ENCODE measurements at places on chromosomes 16 and 17.

- no peak for DNase-seq
These were observed 581 bp downstream of the SNRNP25 start for GRCh38 chr16:54237-54581.

- DNase-seq, result no peak
These were observed 24.7 kb upstream of the CIITA start for GRCh38 chr16:10852286-10852685.

- no peak for DNase-seq
These were observed 26.0 kb upstream of the MON1B start for GRCh38 chr16:77165006-77165405.

DNA sequence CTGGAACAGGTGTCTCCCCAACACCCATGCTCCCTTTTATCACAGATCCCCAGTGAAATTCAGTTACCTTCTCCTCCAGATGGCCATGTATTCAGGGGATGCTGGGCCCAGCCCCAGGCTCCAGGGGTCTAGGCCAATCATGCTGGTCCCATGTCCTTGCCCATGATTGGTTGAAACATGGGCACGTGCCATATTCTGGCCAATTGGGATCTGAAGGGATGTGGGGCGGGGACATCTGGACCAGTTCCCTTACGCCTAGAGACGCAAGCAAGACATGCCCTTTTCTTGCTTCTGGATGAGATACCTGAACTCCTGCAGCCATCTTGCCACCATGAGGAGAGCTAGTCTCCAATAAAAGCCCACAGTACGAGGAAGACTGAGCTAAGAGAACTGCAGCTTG lies 31.0 kb upstream of the ST6GALNAC1 start:
- DNase-seq, result no peak

DNA sequence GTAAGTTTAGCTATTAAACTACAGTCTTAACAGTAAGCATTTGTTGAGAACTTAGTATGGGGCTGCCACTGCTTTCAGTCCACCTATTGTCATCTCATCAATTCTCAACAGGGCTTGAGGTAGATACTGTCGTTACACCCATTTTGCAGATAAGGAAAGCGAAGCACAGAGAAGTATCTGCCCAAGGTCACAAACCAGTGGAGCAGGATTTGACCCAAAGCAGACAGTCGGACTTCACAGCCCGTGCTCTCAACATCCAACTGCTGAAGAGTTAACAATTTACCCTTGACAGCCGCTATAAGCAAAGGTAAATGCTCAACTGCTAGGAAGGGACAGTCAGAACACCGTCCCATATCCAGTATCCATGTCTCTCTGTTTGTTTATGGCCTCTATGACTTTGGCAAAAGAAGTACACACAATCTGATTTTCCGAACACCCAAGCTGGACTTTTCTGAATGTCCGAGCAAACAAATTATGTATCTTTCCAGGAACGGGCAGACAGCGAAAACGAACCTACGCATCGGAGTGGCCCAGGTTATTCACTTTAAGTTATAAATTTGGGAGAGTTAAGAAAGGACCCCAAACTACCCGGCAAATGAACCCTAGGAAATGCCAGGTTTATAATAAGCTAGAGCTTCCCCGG lies 1.2 kb downstream of the SIAH1 start:
- peak; percentile 41 for DNase-seq

- DNase-seq, result no peak
These were observed 224.2 kb downstream of the ENGASE start for GRCh38 chr17:79298799-79299198.

DNA sequence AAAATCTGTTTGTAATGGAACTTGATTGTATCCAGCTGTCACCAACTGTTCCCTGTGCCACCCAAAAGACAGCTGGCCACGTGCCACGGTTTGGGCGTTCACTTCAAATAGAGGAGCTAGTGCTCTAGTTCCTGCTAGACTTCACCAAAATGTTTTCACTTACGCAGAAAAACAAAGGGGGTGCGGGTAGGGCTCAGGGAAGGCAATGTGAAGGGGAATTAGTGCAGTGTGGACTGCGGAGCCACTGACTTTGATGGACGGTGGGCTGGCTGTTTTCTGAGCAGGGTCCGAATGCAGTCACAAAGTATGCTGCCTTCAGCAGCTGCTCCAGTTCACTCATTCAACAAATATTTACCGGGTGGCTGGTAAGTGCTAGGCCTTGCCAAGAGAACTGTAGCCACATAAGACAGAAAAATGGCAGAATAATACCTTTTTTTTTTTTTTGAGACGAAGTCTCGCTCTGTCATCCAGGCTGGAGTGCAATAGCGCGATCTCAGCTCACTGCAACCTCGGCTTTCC lies 7.6 kb upstream of the CYTH1 start:
- DNase-seq, result peak; percentile 95

- DNase-seq, result no peak
These were observed 8.8 kb downstream of the MMP25 start for GRCh38 chr16:3054965-3055733.

DNA sequence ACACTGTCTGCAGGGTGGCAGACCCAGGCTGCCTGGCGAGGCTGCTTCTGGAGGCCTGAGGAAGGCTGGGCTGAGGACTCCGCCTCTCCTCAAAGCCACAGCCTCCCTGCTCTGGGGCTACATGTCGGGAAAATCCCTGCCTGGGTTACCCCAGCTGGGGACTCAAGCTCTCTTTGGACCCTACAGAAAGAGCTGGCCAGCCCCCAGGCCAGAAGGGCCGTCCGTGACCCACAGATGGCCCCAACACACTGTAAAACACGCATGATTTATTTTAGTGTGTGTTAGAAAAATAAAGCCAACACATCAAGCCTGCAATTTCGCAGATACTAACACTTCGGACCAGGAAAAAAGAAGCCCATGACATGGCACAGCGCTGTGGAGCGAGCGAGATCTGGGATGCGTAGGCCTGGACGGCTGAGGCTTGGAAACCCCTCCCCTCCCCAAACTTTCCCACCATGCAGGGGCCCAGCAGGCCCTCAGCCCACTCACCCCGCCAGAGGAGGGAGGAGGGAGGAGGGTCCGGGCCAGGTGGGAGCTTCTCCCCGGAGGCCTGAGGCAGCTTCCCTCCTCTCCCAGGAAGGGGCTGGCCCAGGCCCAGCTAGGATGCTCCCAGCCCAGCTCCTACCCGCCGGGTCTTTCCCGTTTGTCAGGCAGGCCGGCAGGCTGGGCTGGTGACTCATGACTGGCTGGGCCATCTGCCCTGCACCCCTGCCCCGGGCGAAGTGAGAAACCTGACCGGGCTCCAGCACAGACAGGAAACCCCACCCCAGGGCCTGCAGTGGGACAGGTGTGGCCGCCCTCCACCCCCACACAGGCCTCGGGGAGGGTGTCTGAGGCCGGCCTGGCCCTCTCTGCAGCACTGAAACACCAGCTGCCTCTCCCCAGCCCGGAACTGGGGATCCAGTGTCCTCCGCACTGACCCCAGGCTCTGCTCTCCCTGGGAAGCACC lies 34.1 kb upstream of the SLC38A10 start:
- peak; percentile 90 for DNase-seq

DNA sequence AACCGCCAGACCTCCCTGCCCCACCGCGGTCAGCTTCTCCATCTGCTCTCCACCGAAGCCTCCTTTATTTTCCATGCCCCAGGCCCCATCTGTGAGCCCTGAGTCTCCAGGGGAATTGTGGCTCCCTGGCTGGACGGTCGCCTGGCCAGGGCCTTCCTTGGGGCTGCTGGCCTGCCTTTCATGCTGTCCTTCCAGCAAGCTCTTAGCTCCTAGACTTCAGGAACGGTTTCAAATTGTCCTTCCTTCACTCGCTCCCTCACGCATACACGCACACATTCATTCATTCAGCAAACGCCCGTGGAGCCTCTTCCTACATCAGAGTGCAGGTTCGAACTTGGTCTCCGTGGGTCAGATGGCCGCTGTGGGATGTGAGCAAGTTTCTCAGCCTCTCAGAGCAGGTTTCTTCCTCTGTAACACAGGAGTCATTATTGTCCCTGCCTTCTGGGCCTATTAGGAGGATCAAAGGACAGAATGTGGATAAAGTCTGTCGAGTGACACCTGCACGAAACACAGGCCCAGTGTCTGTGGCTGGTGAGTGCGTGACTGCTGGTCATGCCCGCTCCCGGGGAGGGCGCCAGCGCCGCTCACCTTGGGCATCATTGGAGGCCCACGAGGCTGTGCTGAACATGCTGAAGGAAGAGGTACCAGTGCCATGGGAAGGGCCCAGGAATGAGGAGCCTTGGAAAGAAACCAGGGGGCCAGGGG lies 18.7 kb upstream of the GSE1 start:
- no peak for DNase-seq

GRCh38 chr17:46002311-46002972 lies 3.4 kb downstream of the STH start:
- peak; percentile 58 for DNase-seq

DNA sequence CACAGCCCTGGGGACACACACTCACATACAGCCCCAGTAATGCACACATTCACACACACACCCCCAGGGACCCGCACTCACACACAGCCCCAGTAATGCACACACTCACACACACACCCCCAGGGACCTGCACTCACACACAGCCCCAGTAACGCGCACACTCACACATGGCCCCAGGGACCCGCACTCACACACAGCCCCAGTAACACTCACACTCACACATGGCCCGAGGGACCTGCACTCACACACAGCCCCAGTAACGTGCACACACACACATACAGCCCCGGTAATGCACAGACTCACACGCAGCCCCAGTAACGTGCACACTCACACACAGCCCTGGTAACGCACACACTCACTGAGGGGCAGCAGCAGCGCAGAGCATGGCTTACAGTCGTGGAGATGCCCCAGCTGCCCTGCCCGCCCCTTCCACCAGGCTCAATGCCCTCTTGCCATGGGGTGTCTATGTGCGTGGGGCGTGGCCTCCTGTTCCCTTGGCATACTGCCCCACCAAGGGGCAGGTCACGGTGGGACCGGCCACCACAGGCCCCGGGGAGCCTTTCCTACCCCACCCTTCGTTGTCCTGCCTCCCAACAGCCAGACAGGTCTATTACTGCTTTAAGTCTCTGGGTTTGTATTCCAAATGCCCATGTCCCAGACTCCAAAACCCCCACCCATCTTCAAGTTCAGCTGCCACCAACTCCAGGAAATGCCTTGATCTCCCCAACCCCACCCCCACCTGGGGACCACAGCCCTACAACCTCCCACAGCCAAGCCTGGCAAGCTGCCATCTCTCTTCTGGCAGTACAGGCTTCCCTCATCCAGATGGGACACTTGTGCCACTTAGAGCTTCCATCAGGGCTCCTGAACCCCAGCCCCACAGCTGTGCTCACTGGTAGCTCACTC lies 2.7 kb downstream of the CCDC102A start:
- DNase-seq, result no peak

DNA sequence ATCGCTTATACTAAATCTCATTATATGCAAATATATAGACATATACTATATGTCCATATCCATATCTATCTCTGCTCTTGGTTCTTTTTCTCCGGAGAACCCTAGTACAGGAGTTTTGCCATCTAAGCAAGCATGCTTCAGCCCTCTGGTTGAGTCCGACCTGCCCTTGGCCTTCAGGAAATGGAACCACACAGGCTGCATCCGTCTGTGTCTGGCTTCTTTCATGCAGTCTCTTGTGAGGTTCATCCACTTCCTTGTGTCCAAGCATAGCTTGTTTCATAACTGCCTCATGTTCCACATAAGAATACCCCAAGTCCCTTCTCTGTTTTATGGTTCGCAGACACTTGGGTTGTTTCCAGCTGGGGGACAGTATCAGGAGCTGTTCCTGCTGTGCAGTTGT lies 16.8 kb downstream of the SNX20 start:
- DNase-seq, result no peak

GRCh38 chr16:57863434-57864160 lies 61.3 kb upstream of the KIFC3 start:
- peak; percentile 79 for DNase-seq

- DNase-seq, result no peak
These were observed 6.9 kb downstream of the MT1X start for GRCh38 chr16:56689171-56689570.

GRCh38 chr16:79605999-79606398 lies 5.5 kb upstream of the MAF start:
- peak; percentile 58 for DNase-seq

- DNase-seq, result no peak
These were observed 127.9 kb upstream of the MON1B start for GRCh38 chr16:77062878-77063675.

DNA sequence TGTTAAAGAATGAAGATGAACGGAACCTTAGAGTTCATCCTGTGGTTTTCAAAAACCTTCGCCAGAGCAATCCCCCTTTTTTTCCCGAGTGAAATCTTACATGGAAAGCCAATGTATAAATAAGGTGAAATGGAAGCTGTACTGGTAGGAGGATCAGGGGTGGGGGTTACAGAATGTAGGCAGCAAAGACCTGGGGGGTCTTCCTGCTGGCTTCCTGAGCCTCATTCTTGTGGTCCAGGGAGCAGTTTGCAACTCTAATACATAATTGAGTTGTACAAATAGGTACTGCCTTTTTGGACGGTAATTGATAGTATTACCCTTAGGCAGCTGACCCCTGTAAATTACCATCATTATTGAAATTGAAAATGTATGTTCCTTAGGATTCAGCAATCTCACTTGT lies 34.1 kb downstream of the KSR1 start:
- DNase-seq, result no peak

DNA sequence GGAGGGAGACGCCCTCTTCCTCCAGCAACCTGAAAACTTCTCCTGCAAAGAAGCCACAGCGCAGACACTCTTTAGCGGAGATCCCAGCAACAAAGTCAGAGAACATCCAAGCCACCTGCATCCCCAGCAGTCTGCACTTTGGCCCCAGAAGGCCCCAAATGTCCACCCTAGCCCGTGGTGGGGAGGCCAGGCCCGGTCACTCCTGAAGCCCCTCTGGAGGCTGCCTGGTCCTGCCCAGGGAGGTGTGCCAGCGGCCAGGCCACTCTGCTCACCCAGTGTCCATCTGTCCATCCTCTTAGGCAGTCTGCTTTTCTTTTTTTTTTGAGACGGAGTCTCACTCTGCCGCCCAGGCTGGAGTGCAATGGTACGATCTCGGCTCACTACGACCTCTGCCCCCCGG lies 5.4 kb downstream of the HAGHL start:
- no peak for DNase-seq

DNA sequence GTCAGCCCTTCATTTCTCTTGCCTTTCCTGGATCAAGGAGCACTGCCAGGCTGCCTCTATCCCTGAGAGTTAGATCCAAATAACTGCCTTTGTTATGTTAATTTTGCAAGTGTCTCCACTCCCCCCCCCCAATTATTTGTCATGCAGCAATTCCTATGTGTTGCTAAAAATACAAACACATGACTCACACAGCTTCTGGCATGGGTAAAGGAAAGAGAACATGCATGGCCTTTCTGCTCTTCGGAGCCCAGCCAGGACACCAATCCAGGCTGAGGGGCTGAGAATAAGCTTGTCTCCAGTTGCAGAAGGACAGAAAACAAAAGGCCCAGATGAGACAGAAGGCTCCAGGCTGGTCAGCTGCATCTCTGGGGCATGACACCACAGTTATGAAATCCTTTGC lies 148.0 kb upstream of the TNRC6C start:
- DNase-seq, result peak; percentile 86

Data from fibroblast of lung (primary cell).